ENCODE measurements at places on chromosomes 12 and 14. TPM values are rescaled to one million over a fixed set of nuclear protein-coding genes. Genes with fewer than 3 reads are reported as not detected.

DNA sequence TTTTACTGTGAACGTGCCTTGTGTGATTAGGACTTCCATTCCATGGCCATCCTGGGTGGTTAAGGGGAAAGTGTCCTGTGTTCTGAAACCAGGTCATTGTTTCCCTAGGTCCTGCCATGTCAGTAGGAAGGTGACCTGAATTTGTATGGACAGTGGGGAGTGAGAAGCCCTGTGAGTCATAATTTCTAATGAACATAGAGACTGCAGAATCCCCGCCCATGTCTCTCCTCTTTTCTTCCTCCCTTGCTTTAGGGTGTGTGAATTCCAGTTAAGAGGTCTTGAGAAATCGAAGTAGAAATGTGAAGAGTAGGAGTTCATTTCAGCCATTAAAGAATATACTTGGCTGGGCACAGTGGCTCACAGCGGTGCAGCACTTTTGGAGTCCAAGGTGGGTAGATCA, 8.1 kb downstream of the TTC9 start:
- no peaks in the 10 kb centered on the region for H3K36me3 ChIP-seq
- H3K4me3 ChIP-seq: no peak overlapping the region
- H3K4me1 ChIP-seq: peaks cover 88% of the 10 kb centered on the region

- H3K4me1 ChIP-seq: no peaks in the 10 kb centered on the region
- H3K36me3 ChIP-seq: no peaks in the 10 kb centered on the region
- no peaks in the 10 kb centered on the region for H3K27me3 ChIP-seq
- DNase-seq: no peak
- H3K4me3 ChIP-seq: no peak overlapping the region
Measured at GRCh38 chr12:65779091-65779642, 45.1 kb upstream of the HMGA2 start.

The KCNC2 gene
- not detected for total RNA-seq

DNA sequence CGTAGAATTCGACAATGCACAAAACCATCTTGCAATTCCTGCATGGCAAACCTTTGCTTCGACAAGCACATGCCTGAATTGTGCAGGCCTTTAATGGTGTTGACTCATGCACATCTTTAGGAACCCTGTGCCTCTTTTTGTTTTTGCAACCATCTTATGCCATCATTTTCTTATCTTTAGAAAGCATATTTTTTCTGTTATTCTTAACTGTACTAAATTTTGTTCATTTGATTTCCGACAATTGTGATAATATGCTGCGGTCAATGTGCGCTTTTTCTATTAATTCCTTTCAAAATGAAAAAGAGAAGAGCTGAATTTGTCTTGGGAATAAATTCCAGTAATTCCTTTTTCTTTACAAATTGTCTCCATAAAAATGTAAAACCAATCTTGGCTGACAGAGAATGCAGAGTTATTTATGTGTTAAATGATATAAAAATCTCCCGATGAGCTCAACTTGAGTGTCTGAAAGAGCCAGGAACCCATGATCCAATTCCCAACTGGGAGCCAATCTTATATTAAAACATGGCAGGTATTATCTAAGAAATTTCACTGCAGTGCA, 20.1 kb upstream of the CDK17 start:
- H3K36me3 ChIP-seq: no peaks in the 10 kb centered on the region
- peaks cover 26% of the 10 kb centered on the region for H3K4me1 ChIP-seq
- H3K27me3 ChIP-seq: no peaks in the 10 kb centered on the region

DNA sequence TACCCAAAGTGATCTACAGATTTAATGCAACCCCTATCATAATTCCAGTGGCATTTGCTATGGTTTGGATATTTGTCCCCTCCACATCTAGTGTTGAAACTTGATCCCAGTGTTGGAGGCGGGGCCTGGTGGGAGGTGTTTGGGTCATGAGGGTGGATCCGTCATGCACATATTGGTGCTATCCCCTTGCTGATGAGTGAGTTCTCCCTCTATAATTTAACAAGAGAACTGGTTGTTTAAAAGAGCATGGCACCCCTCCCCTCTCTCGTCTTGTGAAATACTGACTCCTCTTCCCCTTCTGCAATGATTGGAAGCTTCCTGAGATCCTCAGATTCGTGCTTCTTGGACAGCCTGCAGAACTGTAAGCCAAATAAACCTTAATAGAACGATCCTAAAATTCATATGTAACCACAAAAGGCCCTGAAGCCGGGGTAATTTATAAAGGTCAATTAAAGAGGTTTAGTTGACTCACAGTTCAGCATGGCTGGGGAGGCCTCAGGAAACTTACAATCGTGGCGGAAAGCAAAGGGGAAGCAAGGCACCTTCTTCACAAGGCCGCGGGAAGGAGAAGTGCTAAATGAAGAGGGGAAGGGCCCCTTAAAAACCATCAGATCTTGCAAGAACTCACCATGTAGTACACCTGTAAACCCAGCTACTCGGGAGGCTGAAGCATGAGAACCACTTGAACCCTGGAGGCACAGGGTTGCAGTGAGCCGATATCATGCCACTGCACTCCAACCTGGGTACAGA, 41.2 kb downstream of the SLC39A9 start:
- H3K4me3 ChIP-seq: no peak overlapping the region
- no peaks in the 10 kb centered on the region for H3K27me3 ChIP-seq
- DNase-seq: no peak

The APOLD1 gene
- total RNA-seq: 2.7 TPM

The NANOG gene
- not detected for total RNA-seq

Measured in CD4-positive, alpha-beta memory T cell (primary cell).